NCI-H345 (cell line): ENCODE measurements at places on chromosomes 1 and 21.

- no peak for DNase-seq
These were observed 8.8 kb upstream of the ID3 start for GRCh38 chr1:23567996-23568607.

DNA sequence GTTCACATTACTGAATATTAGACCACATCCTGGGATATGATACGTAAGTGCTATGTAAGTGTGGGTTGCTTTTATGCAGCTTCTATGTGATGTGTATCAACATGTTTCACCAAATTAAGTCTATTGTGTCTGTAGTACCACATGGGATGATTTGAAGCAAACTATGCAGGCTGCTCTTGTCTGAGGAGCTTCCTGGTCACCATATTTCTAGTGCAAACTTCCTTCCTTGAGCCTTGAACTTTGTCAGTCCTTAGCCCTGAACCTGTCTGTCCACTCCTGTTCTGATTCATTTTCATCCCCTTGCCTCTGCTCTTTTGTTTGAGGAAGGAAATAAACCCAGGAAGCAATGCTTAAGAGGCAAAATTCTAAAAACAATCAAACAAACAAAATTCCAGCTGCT is 117.5 kb upstream of the VANGL1 start:
- no peak for DNase-seq

- DNase-seq: peak; percentile 49
These were observed 56.8 kb upstream of the PTGFRN start for GRCh38 chr1:116852910-116853309.

GRCh38 chr1:94723463-94723862 is 96.7 kb upstream of the SLC44A3 start:
- no peak for DNase-seq

GRCh38 chr1:2407166-2407990 is 5.0 kb downstream of the PEX10 start:
- no peak for DNase-seq

DNA sequence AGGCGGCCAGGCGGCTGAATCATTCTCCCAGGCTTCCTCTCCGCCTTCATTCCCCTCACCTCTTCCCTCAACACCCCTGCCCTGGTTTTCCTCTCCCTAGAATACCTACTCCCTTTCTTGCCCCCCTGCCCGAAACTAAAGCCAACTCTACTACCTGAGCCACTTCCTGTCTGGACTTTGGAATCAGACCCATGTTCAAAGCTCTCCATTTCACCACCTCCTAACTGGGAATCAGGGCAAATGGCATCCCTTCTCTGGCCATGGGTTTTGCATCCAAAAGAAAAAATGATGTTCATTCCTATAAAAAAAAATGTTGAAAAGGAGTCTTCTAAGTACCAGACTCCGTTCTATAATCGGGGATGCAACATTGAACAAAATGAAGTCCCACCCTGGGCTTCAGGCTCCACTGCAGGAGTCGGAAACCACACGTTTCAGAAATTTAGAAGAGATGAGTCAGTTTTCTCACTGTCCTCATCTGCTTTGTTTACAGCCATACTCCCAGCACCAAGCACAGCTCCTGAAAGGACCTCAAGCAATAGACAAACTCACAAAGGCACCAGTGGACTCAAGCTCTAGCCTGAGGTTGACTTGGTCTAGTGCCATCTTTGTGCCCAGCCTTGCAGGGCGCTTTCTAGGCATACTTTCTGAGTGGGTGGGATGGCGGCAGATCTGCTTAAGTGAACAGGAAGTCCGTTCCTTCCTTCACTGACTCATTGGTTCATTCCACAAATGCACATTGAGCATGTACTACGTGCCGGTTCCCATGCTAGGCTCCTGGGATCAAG is 176.2 kb downstream of the IGSF21 start:
- DNase-seq: no peak

GRCh38 chr1:51421964-51422363 is 91.6 kb upstream of the TTC39A start:
- DNase-seq: no peak

- no peak for DNase-seq
These were observed 7.3 kb downstream of the IPO13 start for GRCh38 chr1:43954036-43954435.

DNA sequence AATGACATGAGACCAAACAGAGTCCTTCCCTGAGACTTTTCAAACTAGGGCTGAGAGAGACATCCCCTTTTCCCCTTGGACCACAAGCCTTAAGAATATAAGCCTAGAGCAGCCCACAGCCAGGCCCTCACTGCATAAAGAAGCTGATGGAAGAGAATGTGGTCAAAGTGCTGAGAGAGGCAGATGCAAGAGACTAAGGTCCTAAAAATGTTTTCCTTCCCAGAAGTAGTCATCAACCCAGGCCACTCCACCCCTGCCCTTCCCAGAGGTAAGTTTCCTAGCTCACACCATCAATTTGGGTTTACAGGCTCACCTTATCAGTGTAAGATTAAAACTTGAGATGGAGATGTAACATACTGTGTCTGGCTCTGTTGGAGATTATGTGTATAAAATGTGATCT is 58.2 kb downstream of the BCAR3 start:
- no peak for DNase-seq

GRCh38 chr1:33161061-33161681 is 20.7 kb downstream of the TRIM62 start:
- peak; percentile 88 for DNase-seq

DNA sequence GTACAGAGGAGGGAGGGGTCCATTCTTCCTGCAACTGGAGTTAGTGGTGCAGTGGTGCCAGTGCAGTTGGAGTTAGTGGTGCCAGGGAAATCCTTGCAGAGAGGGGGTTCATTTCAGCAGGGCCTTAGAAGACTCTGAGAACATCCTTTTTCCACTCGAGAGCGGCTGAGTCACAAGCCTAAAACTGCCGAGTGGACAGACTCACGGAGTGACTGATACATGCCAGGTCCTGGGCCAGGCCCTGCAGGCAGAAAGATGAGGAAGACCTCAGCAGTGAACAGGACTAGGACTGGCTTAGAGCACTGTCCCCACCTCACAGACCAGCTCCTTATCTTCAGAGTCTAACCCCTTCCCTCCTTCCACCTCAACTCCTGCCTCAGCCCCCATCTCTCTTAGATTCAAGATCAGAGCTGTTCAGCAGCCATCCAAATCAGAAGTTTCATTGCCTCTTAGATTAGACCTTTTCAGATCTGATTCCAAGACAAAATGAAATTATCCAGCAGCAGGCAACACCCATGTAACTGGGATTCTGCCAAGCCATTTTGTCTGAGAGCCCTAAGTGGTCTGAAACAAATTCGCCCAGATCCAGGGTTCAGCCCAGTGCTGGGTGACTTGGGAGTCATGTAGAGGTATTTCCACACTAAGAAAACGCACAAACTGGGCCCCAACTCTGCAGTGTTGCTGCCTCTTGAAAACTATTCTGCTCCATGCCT is 12.7 kb upstream of the IKBKE start:
- no peak for DNase-seq

- peak; percentile 64 for DNase-seq
These were observed 18.8 kb downstream of the KNCN start for GRCh38 chr1:46532498-46533178.

DNA sequence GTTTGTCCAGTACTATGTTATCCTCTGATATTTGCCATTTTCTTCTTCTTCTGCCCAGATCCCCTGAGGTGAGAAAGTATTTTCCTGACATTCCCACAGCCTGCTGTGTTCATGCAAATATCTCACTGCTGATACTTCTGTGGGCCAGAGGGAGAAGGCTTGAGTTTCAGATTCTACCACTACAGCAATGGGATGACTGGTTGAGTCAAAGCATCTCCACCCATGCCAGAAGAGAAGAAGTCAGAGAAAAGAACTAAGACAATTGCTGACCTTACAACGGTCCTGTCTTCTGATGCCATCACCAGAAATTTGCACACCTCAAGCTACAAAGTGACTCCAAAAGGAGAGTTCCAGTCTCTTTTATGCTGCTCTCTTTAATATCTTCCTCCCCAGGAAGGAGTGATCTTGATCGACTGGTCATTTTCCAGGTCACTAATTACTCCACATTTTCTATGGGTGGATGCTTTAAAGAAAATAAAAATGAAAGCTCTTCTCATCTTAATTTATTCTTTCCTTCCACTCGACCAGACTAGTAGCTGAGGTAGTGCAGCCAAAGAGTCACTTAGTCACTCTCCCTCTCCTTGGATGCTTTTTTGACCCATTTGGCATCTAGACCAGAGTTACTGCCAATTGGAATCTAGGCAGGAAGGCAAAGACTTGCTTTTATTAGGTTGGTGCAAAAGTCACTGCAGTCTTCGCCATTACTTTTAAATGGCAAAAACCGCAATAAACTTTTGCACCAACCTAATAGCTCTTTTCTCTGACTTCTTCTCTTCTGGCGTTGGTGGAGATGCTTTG is 195.1 kb downstream of the PTPRC start:
- DNase-seq: no peak

DNA sequence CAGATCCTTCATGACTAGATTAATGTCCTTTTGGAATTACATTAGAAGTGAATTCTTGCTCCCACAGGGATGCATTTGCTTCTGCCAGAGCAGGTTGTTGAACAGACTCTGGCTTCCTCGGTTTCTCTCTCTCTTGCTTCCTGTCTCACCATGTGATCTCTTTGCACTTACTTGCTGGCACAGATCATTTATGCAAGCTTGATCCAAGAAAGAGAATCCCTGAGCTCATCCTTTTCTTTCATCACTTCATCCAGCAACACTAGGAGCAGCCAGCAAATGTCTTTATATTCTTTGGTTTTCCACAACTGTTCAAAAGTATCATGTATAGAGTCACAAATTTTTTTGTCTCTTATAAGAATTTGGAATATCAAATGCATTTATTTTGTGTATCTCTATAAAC is 313.5 kb downstream of the ZNF326 start:
- no peak for DNase-seq

DNA sequence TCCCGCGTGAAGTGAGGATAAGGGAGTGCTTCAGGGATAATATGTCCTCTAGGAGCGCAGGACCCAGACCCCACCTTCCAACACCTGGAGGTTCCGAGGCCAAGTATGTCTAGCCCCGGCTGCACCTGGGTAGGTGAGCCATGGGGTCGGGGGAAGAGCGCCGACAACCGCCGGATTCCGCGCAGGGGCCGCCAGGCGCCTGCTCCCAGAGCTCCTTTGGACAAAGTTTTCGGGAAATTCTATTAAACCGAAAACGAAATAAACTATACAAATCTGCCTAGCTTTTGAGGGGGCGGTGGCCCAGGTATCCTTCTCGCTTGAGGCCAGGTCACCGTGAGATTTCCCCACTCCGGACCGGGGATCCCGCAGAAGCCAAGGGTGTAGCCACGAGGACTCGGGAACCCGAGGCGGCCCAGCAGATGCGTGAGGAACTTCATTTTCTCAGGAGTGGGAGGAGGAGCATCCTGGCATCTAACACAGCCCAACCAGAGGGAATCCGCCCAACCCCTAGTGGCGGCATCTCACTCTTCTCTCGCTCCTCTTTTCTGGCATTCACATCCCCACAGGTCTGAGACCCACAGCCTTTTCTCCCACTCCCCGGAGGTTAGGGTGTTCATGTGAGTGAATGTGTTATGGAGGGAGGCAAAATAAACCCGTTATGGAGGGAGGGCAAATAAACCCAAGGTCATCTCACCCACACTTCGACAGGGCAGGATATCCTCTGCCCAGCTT is 2.3 kb upstream of the DMRTA2 start:
- no peak for DNase-seq

GRCh38 chr1:117613249-117613968 is 7.6 kb downstream of the TENT5C start:
- DNase-seq: no peak

DNA sequence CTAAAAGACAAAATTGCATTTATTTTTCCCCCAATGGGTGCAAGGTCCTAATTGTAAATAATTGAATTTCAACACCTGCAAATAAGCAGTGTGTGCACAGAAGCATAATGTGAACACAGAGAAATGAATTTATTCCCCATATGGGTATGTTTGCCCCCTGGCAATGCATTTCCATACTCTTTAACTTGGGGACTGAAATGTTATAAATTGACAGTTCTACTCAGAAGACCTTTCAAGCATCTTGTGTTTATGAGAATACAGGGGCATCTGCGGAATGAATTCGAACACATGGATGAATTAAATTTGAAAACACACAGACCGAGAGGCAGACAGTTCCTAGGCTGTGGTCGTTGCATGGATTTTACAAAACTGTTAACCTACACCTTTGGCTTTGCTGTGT is 3.5 kb downstream of the PBX1 start:
- no peak for DNase-seq

- peak; percentile 48 for DNase-seq
These were observed 691 bp upstream of the MPZL1 start for GRCh38 chr1:167720965-167721616.

GRCh38 chr1:236657398-236657797 is 28.9 kb upstream of the ACTN2 start:
- DNase-seq: no peak

GRCh38 chr1:21534674-21535378 is 25.6 kb downstream of the ALPL start:
- no peak for DNase-seq

DNA sequence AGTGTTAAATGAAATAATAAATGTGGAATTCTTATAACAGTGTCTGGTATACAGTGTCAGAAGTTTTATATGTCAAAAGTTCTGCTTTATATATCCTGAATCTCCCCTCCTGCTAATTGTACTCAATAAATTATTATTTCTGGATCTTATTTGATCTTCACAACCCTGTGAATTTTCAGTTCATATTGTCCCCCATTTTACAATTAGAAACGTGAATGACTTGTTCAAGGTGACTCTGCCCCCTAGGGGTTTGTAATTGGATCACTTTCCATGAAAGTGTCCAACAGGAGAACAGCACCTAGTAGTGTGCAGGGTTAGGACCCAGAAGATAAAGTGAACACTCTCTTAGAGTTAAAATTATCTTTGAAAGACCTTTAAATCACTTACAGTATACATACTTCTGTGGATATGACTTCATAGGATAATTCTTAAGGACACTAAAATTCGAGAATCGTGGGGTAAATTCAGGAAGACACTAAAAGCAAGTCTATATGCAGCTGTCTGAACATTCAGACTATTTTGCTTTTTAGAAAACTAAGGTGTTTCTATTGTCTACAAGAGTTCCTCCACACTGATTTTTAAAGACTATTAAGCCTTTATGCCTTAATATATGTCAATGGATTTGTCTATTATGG is 4.5 kb upstream of the DDR2 start:
- DNase-seq: peak; percentile 1

GRCh38 chr21:37878946-37879660 is 37.2 kb downstream of the KCNJ6 start:
- no peak for DNase-seq

DNA sequence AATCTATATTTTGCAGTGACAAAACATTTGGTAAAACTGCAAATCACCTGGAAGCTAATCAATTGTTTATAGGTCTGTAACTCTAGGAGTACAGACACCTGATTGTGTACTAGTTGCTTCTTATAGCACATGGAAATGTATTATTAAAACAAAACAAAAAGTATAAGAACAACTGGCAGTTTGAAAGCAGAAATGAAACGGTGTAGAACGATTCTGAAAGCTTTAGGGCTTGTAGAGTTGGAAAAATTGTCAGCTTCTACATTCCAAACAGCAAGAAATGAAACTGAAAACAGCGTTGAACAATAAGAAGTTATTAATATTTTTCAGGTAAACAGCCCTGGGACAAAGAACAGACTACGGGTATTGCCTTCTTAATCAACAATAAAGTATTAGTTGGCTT is 273.3 kb downstream of the OLFM3 start:
- no peak for DNase-seq
